Psoas muscle (tissue), 8 donors: ENCODE measurements at places on chromosomes 4 and X.

- DNase-seq = no peak
Observed at GRCh38 chr4:114401483-114401882, 197.1 kb upstream of the UGT8 start.

GRCh38 chrX:155259752-155260151, 4.5 kb downstream of the RAB39B start:
- no peak for DNase-seq

GRCh38 chr4:48968814-48969213, 17.3 kb upstream of the CWH43 start:
- DNase-seq = no peak

DNA sequence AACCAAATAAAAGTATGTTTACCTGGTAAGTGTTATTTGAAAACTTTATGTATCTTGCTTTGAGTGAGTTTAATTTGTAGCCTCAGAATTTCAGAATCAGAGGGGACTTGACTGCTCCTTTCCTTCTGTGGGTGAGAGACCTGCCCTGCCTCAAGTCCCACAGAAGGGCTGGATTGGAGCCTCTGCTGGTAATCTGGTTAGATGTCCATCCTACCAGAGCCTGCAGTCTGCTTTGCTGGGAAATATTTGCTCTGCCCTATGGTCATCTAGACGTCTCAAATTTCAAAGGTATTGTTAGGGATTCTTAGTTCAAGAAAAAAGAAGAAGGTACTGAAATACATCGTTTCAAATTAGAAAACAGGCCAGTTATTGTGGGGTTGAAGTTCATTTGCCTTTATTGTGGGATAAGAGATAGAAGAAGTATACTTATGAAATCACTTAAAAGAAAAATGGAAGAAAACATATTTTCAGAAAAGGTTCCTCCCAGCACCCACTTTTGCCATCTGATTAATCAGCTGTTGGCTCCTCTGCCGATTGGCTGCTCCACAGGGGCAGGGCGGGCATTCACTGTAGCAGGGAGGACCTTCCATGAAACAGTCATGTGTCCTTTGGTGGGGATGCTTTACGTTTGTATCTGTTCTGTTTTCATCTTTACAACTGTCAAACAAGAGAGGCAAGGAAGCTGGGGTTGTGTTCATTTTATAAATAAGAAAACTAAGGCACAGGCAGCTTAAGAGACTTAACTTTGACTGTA, 73.3 kb upstream of the TLR2 start:
- no peak for DNase-seq

DNA sequence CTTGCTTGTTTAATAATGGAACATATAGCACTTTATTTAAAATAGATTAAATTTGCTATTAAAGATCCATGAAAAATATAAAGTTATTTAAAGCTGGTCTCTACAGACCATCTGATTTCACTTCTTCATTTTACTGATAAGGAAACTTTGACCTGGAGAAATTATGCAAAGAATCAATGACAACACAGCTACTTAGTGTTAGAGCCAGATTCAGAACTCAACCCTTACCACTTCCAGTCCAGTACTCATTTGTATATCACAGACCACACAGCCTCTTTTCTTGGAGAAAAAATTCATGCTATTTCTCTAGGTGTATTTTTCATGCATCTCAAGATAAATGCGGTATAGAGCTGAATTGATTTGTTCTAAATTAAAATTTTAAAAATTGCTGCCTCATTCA, 34.0 kb downstream of the WDFY3 start:
- no peak for DNase-seq

DNA sequence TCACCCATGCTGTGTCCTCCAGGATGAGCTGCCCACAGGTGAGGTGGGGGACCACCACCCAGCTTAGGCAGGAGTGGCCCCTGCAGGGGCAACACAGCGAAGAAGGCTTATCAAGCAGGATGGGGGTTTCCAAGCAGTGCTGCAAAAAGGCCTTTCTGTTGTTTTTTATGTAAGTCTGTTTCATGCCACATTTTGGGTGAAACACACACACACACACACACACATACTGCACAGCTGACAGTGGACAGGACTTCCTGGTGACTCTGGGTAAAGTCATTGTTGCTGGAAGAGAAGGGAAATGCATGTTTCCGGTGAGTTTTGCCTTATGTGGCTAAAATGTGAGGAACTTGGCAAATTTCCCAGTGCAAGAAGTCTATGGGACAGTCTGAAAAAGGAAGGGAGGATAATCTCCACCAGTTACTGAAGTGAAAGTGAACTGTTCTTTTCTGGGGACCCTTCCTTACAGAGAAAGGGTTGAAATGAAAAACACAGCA, 119.2 kb downstream of the IRF2 start:
- DNase-seq = no peak
